ENCODE measurements at places on chromosomes 5 and 9.

- no peak for DNase-seq
These were observed 844.8 kb downstream of the MAT2B start for GRCh38 chr5:164350236-164350635.

DNA sequence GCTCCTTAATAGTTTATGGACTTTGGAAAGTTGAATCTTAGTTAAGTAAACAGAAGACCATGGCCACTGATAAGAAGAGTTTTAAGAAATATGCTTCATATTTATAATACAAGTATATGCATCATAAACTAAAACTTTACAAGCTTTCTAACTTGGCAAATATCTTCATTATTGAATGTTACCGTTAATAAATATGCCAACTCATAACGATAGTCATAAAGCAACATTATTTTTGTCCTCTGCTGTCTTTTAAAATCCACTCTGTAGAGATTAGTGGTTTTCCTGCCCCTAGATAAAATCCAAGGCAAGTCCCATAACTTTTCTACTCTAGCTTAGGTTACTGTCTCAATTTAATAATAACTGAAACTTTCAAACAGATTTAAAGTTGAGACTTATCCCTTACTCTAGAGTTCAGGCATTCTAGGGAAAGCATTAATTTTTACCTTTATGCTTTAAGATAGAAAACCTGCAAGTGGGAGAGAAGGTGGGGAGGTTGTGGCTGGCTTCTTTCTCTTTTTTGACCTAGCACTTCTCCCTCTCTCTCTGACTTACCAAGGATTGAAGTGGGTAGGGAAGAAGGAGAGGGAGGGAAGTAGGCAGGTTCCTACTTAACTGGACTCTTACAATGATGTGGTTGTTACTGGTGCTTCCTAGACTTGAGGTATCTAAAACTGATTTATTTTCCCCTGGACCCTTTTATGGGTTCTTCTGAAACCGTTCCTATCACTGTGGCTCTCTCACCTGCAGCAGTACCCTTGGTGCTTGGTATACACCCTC, 29.6 kb downstream of the RNF145 start:
- DNase-seq = no peak

DNA sequence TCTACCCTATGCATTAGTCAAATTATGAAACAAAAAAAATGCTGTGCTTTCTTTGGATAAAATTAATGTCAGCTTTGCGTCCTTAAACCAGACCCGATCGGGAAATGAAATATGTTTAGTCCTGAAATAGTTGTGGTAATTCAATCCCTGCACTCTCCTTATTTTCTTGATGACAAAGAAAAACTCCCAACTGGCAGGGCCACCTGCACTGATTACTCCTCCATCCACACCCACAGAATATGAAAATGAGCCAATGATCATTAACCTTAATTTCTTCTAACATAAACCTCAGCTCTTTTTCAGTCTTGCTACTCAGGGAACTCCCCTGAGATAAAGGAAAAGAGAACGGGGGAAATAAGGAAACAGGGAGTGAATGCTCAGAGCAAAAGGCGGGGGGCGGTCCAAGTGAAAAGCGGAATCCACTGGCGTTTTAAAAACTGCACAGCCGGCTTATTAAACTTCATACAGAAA, 245.3 kb downstream of the BNC2 start:
- DNase-seq = no peak

- DNase-seq = no peak
These were observed 78.2 kb downstream of the C9orf50 start for GRCh38 chr9:129542741-129543140.

DNA sequence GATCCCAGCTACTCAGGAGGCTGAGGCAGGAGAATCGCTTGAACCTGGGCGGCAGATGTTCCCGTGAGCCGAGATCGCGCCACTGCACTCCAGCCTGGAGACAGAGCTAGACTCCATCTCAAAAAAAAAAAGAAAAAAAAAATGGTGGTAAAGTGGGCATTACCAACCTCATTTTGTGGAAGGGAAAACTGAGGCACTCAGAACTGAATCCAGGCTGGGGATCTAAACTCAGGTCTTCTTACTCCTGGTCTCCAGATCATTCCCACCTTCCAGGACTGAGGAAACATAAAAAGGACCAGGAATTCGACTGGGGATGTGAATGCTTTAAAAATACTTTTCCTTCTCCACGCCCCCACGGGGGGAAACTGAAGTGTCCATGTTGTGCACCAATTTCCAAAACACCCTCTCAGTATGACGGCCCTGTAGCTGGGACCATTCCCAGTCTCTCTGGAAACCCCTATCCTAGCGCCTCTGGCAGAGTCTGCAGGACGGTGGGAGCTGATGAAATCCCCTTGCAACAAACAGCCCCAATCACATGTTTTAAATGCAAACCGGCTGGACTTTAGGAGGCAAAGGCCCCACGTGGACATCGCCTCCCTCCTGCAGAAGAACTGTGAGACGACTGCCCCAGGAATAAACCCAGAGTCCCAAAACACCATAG, 8.9 kb upstream of the AKNA start:
- no peak for DNase-seq

- DNase-seq = no peak
These were observed 782 bp upstream of the SKP1 start for GRCh38 chr5:134177369-134178095.

- DNase-seq = no peak
These were observed 15.4 kb upstream of the C5orf47 start for GRCh38 chr5:173973616-173973969.

GRCh38 chr9:34971146-34971811, 13.2 kb downstream of the PHF24 start:
- no peak for DNase-seq

- no peak for DNase-seq
These were observed 91.1 kb upstream of the CER1 start for GRCh38 chr9:14813336-14814248.

GRCh38 chr5:115424446-115424845, 120.1 kb downstream of the FEM1C start:
- no peak for DNase-seq

- no peak for DNase-seq
These were observed 37.7 kb downstream of the SPARC start for GRCh38 chr5:151648988-151649387.

DNA sequence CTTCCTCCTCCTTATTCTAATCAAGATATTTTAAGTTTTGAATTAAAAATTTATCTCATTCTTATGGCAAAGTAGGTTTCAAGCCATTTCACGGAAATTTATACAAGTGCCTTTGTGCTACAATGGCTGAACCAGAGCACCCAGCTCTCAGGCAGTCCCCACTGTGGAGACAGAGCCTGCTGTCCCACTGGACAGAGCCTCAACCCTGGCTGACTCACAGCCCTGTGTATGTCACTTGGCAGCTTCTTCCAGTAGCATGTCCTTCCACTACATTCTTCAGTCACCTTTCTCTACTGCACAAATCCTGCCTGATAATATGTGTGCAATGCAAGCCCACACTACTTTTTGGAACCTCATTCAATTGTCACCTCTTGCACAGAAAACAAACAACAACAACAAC, 253.1 kb downstream of the PDE4D start:
- DNase-seq = no peak

DNA sequence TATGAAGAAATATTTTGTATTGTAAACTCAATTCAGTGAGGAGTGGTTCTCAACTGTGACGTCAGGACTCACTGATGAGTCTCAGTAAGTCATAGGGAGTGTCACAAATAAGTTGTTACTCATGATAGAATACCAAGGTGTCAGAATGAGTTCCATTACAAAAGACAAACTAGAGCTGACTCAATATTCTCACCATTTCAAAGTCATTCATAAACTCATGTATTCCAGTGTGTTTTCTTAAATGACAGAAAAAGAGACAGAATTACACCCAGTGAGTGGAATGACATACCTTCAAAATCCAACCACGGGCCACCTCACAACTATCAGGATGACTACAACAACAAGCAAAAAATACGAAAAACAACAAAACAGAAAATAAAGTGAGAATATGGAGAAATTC, 321.5 kb downstream of the ENC1 start:
- no peak for DNase-seq

DNA sequence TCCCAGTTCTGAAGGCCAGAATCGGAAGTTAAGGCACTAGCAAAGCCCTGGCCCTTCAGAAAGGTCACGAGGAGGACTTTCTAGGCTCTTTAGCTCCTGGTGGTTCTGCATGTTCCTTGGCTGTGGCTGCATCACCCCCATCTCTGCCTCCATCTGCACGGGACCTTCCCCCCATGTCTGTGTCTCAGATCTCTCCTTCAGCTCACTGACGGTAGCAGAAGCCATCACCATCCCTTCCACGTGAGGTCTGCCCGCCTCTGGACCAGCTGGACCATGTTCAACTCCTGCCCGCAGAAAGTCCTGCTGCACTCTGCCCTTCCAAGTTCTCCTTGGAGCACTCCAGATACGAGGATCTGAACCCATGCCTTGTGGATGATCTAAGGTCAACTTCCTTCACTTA, 242.9 kb upstream of the IRX1 start:
- DNase-seq = no peak

- DNase-seq = no peak
These were observed 57.2 kb downstream of the MTMR12 start for GRCh38 chr5:32255540-32255900.

DNA sequence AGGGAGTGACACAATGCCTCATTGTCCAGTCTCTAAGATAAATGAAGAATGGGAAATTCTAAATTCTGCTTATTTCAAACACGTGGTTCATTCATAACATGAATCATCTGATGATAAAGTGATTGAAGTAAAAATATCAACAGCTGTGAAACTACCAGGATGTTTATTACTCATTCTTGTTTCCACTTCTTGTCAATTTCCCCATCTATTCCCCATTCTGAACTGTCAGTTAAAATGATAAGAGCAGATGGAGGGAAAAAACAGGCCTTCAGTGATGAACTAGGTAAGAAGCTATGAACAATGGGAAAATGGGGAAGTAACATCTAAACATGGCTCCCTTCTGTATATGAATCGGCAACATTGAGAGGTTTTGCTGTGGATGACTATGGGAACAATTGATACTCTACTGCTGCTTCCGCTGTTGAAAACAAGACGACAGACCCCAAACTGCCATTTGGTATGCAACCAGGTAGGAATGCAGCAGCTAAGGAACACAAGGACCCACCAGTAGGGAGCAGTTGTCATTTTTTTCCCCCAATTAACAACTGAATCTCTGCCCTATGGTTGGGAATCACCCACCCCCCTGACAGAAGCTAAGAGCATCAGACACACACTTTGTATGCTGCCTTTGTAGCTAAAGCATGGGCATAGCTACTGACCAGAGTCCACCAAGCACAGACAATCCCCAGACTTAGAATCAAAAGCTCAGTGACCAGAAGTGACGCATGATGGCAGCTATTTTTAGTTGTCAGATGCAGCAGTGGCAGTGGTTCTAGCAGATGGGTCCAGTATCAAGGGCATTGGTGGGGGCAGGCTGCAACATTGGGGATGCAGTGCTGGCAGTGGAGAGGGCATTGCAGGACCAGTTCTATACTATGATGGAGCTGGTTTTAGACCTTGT, 52.9 kb upstream of the ZNF366 start:
- DNase-seq = no peak

- DNase-seq = no peak
These were observed 993.7 kb downstream of the EFNA5 start for GRCh38 chr5:106677057-106677456.

GRCh38 chr9:100269656-100270055, 83.1 kb downstream of the TEX10 start:
- no peak for DNase-seq

GRCh38 chr9:27632254-27632653, 59.0 kb upstream of the C9orf72 start:
- no peak for DNase-seq

- no peak for DNase-seq
These were observed 9.7 kb downstream of the GSN start for GRCh38 chr9:121277518-121278295.

DNA sequence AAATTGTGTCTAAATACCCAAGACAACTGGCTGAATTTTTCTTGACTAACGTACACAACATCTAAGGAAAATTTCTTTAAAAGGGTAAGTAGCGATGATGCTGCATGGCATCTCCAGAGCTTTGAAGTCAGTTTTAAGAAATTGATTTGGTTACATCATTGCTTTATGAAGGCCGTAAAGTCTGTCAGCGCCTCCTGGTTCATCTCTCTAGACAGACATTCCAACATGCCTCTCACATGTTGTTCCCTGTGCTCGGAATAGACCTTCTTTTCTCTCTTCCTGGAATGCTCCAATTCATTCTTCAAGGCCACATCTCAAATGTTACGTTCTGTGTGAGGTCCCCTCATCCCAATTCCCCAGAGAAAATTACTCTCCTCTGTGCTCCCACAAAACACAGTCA, 108.7 kb upstream of the SSBP2 start:
- no peak for DNase-seq

DNA sequence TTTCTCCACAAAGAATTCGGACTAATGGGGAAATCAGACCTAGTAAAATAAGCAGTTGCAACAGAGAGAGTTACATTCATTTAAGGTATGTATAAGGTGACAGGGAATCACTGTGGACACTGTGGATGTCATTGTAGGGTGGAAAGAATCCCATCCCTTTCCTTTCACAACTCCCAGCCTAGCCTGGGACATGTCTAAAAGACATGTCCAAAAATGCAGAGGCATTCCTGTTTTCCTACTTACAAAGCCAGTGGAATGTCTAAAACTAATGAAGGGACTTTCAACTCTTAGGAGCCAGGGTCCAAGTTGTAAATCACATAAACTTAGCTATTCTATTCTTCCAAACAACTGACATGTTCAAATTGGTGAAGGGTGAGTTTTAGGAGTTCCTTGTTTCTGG, 511.0 kb downstream of the PRELID2 start:
- no peak for DNase-seq

GRCh38 chr5:124454081-124454480, 292.4 kb downstream of the ZNF608 start:
- DNase-seq = no peak

GRCh38 chr9:86178503-86178902, 79.1 kb upstream of the GOLM1 start:
- no peak for DNase-seq

- no peak for DNase-seq
These were observed 1.0 kb upstream of the TSLP start for GRCh38 chr5:111070272-111071134.

- no peak for DNase-seq
These were observed 250.4 kb upstream of the CDH12 start for GRCh38 chr5:23103566-23103965.

GRCh38 chr9:97772145-97772544, 75.0 kb upstream of the XPA start:
- DNase-seq = no peak
